ENCODE measurements at places on chromosomes 5 and 9.

- DNase-seq: no peak
These were observed 84.4 kb downstream of the ZSWIM6 start for GRCh38 chr5:61416420-61416819.

DNA sequence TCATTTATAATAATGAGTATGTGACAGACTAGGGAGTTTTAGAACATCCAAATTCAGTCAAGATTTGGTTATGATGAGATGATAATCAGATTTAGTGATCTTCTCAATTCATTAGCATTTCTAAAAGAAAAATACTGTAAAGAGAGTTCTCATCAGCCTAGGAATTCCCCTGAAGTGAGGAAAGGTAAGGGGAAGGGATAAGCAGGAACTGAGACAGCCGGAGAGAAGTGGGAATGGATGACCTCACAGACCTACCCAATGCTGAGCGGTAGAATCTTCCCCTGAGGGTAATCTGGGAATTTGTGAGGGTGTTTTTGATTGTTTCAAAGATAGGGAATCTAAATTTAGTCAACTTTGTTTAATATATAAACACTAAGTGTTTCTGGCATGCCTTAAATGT is 16.7 kb upstream of the GPBP1 start:
- DNase-seq: no peak

DNA sequence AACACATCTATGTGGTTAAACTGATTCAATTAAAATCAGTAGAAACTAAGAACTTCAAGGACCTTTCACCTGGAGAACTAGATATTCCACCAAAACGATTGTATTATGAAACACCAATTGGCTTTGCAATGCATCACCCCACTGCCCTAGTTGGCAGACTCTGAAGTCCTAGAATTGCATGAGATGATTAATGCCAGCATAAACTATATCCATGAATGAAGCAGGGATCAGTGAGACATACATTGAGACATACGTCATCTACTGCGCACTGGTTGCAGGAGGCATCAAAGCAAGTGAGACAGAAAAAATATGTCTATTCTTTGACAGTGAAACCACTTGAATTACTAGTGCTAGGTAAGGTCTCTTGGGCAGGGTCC is 9.7 kb upstream of the ZNF354A start:
- no peak for DNase-seq

- no peak for DNase-seq
These were observed 40.9 kb upstream of the TNC start for GRCh38 chr9:115158661-115159481.

DNA sequence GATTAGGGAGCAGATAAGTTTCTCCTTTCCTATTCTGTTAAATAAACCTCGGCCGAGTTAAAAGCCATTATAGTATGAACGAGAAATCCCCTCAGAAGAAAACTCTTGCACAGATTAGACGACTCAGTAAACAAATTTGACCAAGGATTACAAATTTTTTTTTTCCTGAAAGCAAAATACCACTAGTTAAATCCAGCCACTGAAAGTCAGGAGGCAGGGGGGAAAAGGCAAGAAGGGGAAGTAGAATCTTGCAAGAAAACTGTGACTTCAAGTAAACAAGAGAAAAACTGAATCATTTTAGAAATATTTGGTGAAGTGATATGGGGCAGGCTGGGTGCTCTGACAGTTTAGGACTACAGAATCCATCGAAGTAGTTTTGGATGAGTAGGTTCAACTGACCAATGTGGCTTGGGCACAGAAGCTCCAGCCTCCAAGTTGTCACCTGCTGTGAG is 251.0 kb downstream of the DENND1A start:
- no peak for DNase-seq

All from COLO829 (cell line).